ENCODE measurements at places on chromosomes 4 and X.
A peak's percentile ranks its signal among the peaks of the same experiment; 100 is the strongest.

DNA sequence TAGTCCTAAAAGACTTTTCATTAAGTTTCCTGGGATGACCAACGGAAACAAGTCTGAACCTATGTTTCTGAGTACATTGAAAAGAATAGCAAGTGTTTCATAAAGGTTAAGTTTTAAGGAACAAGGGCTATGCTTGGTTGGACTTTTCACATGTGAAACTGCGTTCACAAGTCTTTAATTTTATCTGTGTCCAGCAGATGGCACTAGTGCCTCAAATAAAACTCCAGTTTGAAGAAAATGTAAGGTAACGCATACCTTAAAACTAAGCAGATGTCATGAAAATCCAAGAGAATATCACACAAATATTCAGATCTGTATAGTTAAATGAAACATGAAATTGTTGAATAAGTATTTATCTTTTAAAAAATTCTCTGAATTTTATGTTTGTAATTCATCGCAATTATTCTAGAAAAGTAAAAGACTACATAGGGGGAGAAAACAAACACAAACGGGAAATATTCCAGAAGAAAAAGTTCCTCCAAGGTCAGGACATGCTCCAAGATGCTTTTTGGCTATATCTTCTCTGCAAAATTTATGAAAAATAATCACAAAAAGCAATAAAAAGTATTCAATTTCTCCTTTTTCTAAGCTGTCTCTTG is 89.6 kb upstream of the MAD2L1 start:
- peak; percentile 49 for DNase-seq

DNA sequence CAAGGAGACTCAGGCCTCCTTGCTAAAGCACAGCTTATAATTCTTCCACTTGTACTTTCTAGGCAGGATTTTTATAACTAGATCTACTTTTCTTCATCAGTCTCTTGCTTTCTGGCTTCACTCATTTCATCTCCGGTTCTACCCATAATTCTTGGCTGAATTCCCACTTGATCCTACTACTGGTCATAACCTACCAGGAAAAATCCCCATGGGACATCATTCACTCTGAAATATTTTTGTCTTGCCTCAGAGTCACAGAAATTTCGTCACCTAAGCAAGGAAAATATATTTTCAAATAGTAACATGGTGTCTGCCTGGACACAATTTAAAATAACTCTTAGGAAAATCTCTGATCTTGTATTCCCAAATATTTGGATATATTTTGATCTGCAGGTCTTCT is 122.3 kb downstream of the TEX13A start:
- no peak for DNase-seq

- DNase-seq: no peak
These were observed 458.3 kb upstream of the TENM3 start for GRCh38 chr4:181784881-181785280.

DNA sequence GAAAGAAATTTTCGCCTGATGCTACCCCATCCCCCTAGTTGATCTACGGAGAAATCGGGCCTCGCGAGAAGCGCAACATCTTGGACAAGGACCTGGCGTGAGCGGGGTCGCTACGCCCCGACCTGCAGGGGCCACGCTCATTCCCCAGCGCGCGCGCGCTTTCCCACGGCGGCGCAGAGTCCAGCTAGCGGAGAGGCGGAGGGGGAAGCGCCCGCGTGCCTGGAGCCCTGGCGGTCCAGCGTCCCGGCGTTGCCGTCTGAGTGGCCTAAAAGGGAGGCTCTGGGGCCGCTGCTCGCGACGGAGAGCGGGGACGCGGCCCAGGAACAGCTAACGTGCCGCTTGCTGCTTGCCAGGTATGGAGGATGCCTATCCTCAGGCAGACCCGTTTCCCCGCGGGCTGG is 6.0 kb upstream of the SOX3 start:
- no peak for DNase-seq

- DNase-seq: no peak
These were observed 2.7 kb downstream of the AFAP1 start for GRCh38 chr4:7937006-7937405.

GRCh38 chrX:100491174-100491573 is 81.1 kb upstream of the PCDH19 start:
- no peak for DNase-seq

- DNase-seq: peak; percentile 45
These were observed 48.1 kb downstream of the RAB40AL start for GRCh38 chrX:102985192-102985591.

DNA sequence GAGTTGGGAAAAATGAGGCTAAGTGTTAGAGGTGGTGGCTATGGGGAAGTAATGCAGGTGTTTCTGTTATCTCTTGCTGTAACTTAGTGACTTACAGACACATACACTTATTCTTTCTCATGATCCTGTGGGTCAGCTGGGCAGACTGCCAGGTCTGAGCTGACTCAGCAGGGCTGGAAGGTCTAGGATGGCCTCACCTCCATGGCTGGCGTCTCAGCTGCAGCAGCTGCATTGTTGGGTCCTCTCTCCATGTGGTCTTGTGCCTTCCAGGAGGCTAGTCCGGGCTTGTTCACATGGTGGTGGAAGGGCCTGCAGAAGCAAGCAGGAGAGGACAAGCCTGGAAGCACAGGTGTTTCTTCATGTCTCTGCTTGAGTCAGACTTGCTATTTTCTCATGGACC is 172.7 kb downstream of the NHS start:
- peak; percentile 12 for DNase-seq

- DNase-seq: no peak
These were observed 66.2 kb upstream of the TACR3 start for GRCh38 chr4:103786014-103786413.

GRCh38 chr4:38085751-38086150 is 125.6 kb downstream of the PTTG2 start:
- DNase-seq: no peak

DNA sequence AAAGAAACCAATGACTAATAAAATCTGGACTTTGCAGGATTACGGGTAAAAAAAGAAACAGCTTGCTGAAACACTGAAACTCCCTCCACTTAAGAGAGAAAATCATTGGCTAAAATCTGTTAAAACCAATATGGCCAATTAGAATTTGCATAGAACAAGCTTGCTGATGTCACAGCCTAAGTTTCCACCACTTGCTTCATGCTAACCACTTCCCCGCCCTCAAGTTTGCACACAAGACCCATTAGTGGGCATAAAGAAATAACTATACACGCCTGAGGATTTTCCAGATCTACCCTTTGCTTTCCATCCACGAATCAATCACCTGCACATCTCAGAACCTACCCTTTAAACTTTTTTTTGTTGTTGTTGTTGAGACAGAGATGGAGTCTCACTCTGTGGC is 42.7 kb upstream of the PHEX start:
- DNase-seq: peak; percentile 21

- no peak for DNase-seq
These were observed 743.8 kb upstream of the ATOH1 start for GRCh38 chr4:93084599-93085305.

DNA sequence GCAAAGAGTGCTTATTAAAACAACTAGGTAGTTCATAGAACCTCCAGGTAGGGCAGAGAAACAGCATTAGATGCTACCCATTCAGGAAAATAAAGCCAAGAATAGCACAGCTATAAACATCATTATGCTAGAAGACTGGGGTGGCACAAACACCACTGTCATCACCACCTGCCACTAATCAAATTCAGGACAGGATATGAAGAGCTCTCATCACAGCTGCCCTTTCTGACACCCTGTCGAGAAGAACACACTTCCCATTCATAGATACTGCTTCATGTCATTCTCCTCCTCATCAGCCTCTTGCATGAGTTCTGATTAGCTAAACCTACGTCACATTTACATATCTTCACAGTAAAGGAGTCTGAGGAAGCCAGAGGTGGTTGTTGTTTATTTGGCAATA is 692.3 kb upstream of the HS3ST1 start:
- DNase-seq: no peak

DNA sequence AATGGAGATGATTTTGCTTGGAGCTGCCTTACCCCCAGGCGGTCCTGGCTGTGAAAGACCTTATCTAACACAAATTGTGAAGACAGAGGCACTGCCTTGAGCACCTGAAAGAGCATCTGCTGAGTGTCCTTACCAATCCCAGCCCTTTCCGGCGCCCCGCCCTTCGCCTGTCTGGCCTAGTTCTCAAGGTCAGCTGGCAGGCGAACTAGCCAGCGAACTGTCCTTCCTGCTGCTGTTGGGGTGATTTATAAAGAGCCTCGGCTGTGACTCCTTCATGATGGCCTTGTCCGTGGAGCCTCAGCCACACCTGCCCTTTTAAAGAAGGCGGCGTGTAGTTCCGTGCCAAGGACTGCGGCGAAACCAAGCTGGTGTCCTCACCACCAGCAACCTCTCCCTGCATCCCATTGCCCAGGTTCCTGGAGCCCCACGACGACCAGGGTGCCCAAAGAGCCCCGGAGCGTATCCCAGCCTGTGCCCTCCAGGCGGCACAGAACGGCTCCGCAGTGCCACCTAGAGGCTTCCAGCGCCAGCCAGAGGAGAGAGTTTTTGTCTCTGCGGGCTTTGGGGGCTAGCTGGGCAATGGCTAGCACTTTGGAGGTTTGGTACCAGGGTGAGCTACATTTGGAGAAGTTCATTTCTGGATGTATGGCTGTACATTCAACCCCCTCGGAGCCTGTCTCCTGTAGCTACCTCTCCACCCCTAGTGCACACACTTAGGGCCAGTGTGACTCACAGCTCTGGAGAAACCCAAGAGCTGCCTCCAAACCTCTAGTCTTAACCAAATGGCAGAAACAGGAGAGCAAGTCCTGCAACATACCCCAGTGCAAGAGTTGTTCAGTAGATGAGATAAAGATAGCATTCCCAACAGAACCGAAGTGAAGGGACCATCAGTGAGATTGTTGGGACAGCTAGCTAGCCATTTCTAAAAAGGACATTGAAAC is 36.8 kb upstream of the VMA21 start:
- DNase-seq: peak; percentile 0

- DNase-seq: no peak
These were observed 120.2 kb upstream of the NDST4 start for GRCh38 chr4:115233600-115233999.

DNA sequence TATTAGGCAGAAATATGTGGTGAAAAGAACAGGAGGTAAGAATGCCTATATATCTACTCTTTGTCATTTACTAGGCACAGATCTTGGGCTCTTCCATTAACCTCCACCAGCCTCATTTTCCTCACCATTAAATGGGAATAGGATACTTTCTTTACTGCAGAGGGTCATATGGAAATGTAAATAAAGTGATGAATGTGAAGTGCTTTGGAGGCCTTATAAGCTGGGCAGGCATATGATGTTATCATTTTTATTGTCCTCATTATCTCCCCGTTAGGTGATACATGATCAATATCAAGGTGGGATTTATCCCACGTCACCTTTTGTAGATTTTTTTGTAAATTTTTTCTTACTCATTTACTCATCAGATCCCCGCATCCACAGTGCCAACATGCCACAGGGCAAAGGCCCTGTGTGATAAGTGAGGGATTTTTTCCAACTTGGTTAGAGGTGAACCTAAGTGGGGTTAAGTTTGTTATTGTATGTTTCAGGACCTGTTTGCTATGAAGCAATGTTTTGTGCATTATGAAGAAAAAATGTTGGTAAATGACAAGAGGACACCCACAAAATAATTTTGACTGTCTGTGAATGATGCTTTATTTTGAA is 107.8 kb downstream of the SLC4A4 start:
- no peak for DNase-seq

DNA sequence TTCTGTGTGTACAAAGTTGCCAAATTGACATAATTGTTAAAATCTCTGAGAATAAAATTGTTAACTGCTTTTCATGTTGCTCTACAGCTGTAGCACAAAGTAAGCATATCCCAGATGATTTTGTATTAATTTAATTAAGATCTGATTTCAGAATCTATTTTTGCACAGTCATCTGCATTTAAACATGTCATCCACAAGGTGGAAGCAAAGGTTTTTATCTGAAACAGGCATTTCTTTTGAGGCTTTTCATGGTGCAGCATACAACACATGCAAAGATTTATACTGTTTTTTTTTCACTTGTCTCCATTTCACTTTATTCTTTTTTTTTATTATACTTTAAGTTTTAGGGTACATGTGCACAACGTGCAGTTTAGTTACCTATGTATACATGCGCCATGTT is 51.2 kb downstream of the GC start:
- DNase-seq: no peak

GRCh38 chr4:158856852-158857251 is 88.0 kb downstream of the FNIP2 start:
- DNase-seq: peak; percentile 9

GRCh38 chr4:175703956-175704600 is 108.0 kb downstream of the GPM6A start:
- no peak for DNase-seq

DNA sequence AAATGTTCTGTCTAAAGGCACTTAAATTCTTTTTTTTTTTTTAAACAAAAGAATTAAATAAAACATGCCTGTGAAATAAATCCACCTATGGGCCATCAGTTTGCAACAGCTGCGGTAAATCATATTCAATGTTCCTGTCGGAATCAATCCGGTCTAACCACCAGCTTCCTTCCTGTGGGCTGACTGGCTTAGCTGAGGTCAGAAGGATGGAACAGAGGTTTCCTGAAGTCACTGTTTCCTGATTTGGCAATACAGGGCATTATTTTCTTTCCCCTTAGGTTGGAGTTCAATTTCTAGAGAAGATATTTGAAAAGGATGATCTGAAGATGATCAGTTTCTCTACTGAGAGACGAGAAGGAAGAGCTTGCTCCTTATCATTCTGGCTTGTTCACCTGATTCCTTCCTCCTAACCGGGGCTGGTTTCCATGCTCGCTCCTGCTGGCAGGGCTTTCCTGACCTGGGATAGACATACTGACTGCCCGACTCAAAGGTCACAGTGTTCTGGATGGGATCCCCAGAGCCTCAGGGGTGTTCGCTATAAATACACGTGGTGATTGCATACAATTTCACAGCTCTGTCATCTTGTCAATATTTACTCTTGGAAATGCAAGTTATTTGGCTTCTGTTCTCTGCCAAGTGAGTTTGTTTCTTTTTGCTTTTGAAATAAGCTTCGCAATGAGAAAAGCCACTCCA is 21.7 kb downstream of the PDLIM3 start:
- peak; percentile 49 for DNase-seq

DNA sequence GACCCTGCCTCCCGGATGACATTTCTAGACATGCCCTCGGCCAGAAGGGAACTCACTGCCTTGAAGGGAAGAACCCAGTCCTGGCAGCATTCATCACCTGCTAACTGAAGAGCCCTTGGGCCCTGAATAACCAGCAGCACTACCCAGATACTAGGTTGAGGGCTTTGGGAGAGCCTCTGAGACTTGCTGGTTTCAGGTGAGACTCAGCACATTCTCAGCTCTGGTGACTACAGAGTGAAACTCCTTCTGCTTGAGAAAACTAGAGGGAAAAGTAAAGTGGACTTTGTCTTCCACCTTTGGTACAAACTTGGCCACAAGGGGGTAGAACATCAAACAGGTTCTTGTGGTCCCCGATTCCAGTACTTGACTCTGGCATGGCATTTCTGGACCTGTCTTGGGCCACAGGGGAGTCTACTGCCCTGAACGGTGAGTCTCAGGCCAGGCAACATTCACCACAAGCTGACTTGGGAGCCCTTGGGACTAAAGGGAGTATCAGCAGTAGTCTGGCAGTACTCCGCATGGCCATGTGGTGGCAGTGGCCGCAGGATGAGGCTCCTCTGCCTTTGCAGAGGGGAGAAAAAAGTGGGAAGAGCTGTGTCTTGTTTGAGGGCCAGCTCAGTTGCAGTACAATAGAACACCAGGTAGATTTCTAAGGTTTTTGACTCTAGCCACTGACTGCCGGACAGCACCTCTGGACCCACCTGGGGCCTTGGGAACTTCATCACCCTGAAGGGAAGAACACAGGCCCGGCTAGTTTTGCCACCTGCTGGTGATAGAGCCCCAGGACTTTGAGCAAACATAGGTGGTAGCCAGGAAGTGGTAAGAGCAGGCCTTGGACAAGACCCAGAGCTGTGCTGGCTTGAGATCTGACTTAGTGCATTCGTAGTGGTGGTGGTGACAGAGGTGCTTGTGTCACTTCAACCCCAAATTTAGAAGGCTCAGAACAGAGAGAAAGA is 414.8 kb downstream of the OPHN1 start:
- DNase-seq: no peak
